ENCODE measurements at places on chromosomes 5 and 9.

DNA sequence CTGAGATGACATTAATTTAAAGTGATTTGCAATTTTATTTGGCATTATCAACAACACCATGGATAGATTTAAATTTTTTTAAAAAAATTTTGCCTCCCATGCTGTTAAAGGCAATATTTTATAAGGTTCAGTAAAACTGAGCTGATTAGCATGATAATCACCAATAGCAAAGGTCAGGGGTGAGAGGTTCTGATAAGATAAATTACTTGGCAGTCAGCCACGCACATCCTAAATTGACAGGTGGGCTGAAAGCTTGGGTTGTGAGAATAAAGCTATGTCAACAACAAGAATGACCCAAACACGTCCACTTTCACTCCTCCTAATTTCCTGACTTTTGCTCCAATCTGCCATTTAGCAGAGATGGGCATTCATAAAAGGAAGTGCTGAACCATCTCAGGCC lies 127.1 kb downstream of the LHFPL2 start:
- DNase-seq, result no peak

- no peak for DNase-seq
These were observed 301.8 kb downstream of the TLE1 start for GRCh38 chr9:81387360-81388106.

DNA sequence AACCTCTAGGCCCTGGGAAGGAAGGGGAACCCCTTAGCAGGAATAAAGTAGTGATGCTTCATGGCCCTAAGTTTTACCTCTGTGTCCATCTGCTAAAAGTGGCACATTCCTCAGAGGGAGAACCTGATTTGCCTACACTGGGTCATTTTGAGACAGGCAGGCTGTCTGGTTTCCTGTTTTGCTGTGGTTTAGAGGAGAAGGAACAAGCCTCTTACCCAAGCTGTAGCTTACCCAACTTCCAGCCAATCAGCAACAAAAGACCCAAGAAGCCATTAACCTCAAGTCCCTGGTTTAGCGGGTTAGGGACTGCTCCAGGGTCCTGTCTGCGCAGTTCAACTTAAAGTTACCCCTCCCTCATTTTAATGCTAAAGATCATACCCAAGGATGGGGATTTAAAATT lies 411.0 kb downstream of the MAT2B start:
- DNase-seq, result no peak

DNA sequence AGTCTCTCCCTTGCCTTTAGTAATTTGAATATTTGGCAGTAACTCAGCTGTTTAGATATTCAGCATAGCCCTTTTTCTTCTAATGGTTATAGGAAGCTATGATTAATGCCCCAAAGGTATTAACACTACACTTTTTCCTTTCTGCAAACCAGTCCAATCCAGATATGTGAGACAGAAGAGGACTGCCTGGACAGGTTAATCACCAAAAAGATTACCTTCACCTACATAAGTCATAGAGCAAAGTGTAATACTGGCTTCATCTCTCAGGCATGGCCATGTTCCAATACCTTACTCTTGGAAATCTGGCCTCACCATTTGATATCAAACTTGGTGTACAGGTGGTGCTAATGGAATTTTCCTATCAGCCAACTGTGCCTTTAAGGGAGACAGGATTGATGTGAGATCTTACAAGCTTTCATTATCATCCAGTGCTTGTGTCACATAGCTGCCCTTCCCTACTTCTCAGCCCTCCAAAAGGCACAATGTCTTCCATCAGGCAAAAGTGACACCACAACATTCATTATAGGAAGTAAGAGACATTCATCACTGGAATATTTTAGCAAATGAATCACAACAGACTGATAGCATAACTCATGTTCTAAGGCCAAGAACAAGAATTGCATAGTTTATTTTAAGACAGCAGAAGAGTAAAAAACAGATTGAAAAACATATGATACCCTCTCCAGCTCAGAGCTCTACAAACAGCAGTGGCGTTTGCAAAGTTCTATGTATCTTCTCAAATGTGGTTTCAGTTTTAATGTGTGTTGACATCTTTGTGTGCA lies 91.2 kb upstream of the PAM start:
- DNase-seq, result no peak

- no peak for DNase-seq
These were observed 79.4 kb upstream of the ASS1 start for GRCh38 chr9:130365323-130365721.

All from NCI-H1436 treated with DMSO at 0.1 percent for 48 hours (cell line).